Cortex of kidney (tissue), 1 donor: ENCODE measurements at places on chromosomes 12 and 14.

GRCh38 chr12:14921218-14921617 lies 17.1 kb downstream of the ERP27 start:
- no peak for DNase-seq

DNA sequence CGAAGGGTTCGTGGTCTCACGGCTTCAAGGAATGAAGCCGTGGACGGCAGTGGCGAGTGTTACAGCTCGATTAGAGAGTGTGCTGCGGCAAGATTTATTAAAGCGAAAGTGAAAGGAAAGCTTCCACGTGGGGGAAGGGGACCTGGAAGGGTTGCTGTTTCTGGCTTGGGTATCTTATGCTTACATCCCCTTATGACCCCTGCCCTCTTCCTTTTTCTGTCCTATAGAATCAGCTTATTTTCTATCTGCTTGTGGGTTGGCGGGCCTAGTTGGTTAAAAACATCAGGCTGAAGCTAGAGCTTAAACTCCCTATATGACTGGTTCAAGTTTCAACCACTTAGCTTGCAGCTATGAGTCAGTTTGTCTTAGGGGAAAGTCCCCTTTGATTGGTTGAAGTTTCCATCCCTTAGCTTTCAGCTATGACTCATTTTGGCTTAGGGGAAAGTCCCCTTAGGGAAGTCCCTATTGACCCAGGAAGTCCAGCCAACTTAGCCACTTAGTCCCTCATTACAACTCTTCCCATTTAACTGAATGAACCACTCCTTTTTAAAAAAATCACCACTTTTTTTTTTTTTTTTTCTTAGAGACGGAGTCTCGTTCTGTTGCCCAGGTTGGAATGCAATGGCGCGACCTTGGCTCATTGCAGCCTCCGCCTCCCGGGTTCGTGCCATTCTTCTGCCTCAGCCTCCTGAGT lies 1494.7 kb upstream of the TMEM132C start:
- no peak for DNase-seq

DNA sequence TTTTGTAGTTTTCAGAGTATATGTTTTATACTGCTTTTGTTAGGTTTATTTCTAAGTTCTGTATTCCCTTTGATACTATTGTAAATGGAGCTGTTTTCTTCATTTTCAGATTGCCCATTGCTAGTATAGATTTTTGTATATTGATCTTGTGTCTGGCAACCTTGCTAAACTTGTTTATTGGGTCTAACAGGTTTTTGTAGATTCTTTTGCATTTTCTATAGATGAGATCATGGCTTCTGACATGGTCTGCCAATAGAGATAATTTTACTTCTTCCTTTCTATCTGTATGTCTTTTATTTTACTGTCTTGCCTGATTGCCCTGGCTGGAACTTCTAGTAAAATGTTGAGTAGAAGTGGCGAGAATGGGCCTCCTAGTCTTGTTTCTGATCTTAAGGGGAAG lies 40.3 kb downstream of the ANKRD9 start:
- DNase-seq = no peak

DNA sequence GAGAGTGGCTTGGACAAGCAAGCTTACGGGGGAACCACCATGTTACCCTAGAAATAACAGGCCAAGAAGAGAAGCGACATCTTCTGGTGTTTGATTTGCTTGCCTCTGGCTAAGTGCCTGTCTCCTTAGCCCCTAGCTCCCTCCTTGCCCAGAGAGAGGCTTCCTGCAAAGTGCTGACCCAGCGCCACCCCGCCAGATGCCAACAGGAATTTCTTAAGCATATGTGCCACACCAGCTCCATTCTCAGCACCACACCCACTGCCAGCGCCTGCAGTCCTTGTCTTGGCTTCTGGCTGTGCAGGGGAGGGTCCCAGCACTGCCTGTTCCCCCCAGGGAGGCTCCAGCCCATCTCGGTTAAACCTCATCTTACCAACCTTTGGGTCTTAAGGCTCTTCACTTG lies 74.2 kb upstream of the NCOR2 start:
- DNase-seq = no peak

DNA sequence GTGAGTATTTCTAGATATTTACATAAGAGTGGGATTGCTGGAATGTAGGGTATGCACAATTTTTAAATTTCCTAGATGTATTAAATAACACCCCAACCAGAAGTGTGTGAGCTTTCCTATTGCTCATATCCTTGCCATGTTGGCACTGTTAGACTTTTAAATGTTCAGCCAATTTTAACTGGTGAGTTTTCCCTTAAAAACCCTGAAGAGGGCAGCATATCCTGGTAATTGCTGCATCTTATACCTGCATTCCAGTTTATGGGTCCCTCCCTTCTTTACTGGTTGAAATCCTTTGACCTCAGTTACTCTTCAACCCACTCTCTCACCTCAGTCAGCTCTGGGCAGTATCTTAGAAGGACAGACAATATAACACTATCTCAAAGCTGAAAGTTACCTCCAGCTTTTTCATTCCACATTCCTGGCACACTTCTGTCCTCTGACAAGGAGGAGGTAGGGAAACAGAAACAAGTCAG lies 270.6 kb downstream of the PAWR start:
- DNase-seq = no peak

DNA sequence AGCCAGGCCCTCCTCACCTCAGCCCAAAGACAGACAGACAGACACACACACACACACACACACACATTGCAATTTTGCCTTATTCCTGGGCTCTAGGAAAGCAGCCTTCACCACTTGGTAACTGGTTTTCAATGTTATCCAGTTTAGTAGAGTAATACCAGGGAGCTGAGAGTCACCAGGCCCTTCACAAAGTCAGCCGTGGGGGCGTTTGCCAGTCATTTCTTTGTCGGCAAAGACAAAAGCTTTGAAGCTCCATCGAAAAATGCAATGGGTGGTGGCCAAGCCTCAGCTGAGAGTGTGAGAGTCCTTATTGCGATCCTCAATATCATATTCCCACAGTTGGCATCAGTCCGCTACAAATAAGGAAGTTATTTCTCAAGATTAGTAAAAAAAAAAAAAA lies 8.1 kb upstream of the KCNA5 start:
- DNase-seq = no peak
